ENCODE measurements at places on chromosomes 5 and 9.

DNA sequence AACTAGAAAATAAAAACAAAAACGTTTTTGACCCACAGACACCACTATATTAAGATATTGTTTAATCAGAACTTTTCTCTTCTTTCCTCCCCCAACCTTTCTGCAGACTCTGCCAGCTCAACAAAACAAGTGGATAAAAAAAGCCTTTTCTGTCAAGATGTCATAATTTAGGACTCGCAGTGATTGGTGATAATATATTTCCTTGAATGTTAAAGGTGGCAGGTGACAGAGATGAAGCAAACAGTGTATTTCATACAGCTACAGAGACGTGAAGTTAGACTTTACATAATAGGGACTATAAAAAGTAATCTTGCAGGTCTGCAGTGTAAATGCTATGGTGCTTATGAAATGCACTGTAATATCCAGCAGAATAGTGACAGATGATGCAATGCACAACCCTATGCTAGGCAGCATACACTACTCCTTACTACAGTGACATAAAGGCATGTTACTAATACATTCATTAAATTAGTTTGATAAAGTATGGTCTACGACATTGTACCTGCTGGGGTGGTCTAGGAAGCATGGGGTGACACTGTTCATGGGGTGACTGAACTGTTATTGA lies 326.7 kb upstream of the GRAMD2B start:
- DNase-seq: no peak

DNA sequence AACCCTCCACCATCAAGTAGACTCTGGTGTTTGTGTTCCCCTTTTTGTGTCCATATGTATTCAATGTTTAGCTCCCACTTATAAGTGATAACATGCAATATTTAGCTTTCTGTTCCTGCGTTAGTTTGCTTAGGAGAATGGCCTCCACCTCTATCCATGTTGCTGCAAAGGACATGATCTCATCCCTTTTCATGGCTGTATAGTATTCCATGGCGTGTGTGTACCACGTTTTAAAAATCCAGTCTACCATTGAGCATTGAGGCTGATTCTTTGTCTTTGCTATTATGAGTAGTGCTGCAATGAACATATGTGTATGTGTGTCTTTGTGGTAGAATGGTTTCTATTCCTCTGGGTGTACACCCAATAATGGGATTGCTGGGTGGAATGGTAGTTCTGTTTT lies 140.1 kb downstream of the BASP1 start:
- DNase-seq: no peak

GRCh38 chr9:107504585-107505455 lies 15.3 kb upstream of the KLF4 start:
- no peak for DNase-seq

DNA sequence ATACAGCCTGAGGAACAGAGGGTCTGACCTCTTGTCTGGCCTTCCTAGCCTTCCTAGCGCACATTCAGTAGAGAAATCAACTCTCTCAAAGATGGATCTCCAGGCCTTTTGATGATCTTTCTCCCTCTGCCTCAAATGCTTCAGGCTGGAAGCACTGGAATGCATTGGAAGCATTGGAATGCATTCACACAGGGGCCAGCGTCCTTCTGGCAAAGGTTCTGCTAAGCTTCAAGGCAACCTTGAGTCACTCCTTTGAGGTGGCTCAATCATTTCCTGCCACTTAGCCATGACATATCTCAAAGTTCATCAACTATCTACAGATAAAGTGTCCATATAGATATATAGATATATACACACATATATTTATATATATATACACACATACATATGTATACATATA lies 42.9 kb downstream of the OR2K2 start:
- no peak for DNase-seq

DNA sequence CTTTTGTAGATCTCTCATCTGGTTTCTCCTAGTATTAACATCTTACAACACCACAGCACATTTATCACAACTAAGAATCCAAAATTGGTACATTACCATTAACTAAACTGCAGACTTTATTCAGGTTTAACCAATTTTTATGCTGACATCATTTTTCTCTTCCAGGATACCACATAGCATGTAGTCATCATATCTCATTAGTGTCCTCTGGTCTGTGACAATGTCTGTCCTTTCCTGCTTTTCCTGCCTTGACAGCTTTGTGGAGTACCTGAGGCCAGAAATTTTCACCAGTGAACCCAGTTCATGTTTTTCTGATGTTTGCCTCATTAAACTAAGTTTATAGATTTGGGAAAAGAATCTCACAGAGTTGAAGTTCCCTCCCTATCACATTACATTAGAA lies 294.7 kb upstream of the TNC start:
- no peak for DNase-seq

GRCh38 chr5:64914396-64914795 lies 145.7 kb downstream of the CWC27 start:
- DNase-seq: no peak

- DNase-seq: no peak
Measured at GRCh38 chr9:129285979-129286772, 108.1 kb upstream of the IER5L start.

DNA sequence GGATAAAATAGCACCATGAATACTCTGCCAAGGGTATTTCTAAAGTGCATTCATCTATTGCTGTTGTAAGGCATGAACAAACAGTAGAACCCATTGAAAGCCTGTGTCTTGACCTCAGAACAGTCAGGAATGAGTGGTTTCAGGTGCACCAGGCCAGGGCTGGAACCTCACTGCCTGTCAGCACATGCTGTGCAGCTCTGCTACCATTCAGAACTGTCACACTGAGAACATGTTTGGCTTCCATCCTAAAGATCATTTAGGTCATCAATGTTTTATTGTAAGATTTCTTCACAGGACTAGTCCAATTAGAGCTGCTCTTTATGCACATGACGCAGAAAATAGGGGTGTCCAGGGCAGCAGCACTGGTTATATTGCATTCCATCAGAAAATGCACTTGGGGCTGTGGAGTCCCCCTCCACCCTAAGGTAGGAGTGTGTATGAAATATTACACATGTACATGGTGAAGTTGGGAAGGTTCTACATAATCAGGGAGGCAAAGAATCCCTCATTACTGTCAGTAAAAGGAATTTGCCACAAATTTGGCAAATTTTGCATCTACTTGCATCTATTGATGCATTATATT lies 408.0 kb downstream of the CTNND2 start:
- no peak for DNase-seq

- DNase-seq: no peak
Measured at GRCh38 chr9:124886866-124887492, 25.0 kb downstream of the ARPC5L start.

GRCh38 chr9:135971111-135971766 lies 10.1 kb upstream of the UBAC1 start:
- no peak for DNase-seq

- DNase-seq: no peak
Measured at GRCh38 chr9:136844761-136845464, 2.6 kb downstream of the AJM1 start.

GRCh38 chr5:77204967-77205366 lies 5.5 kb upstream of the PDE8B start:
- DNase-seq: no peak

DNA sequence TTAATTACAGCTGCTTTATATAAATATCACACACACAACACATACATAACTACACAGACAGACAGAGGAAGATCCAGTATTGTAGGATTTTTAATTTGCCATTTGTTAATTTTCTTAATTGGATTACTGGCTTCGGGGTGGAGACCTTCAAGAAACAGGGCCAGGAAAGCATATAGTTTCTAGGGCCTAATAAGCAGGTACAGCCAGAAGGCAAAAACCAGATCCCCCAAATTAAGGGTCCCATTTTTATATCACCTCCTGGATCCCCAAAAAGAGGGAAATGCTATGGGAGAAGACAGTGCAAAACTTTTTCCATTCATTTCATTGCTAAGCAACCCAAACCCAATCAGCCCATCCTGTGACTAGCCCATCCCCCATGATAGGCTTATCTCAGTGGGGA lies 373.3 kb upstream of the FAM174A start:
- DNase-seq: no peak

DNA sequence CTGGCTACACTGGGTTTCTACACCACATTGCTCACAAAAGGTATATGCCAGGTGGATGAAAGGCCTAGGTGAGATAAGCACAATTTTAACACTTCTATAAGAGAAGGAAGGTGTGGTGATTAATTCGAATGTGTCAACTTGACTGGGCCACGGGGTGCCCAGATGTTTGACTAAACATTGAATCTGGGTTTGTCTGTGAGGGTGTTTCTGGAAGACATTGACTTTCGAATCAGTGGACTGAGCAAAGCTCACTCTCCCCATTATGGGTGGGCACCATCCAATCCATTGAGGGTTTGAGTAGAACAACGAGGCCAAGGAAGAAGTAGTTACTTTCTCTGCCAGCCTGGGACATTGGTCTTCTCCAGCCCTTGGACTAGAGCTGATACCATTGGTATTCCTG lies 78.2 kb upstream of the COL5A1 start:
- no peak for DNase-seq

GRCh38 chr5:62283861-62284260 lies 22.1 kb upstream of the KIF2A start:
- no peak for DNase-seq

- DNase-seq: no peak
Measured at GRCh38 chr5:18314192-18314778, 680.0 kb downstream of the TAF11L14 start.

DNA sequence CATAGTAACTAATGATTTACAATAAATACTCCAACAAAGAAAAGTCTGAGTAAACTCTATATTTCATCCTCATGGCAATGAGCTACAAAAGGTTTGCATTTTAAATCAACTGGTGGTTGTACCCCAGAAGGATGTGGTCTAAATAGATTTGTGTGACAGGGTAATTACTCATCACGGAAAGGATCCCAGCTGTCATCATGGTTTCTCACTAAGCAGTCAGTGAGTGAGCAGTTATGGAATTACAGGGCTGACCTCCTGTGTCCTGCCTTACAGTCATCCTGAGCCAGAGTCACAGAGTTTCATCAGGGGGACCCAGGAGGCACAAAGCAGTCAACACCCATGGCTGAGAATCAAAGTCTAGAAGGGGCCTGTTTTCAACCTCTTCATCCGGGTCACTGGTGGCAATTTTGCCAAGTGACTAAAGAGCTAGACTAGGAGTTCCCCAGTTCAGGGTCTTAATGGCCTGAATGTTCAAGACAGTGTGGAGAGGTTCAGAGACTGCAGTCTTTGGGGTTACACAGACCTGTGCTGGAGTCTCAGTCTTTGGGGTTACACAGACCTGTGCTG lies 210.7 kb upstream of the SLC24A2 start:
- DNase-seq: no peak

DNA sequence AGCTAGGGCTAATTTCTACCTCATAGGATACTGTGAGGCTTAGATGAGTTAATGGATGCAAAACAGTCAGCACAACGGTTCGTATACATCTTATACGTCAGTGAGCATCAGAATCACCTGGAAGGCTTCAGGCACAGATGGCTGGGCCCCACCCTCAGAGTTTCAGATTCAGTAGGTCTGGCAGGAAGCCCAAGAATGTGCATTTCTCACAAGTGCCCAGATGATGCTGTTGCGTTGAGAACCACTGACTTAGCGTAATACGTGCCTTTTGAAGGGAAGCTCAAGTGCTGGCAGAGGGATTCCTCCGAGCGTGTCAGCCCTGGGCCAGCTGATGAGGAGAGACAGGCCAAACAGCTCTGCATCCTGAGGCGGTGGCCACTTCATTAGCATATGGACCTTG lies 117.1 kb upstream of the WWC1 start:
- DNase-seq: no peak

GRCh38 chr5:135307143-135307903 lies 91.7 kb downstream of the MACROH2A1 start:
- no peak for DNase-seq

DNA sequence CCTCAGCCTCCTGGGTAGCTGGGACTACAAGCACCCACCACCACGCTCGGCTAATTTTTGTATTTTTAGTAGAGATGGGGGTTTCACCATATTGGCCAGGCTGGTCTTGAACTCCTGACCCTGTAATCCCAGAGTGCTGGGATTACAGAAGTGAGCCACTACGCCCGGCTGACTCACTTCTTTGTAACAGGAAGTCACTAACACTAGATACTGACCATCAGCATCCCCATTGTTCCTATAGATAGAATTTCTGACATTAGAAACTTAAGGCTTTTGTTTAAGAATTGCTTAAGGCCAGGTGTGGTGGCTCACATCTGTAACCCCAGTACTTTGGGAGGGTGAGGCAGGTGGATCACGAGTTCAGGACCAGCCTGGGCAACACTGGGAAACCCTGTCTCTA lies 42.2 kb downstream of the LEAP2 start:
- no peak for DNase-seq

- DNase-seq: no peak
Measured at GRCh38 chr5:141508798-141509611, 20.1 kb downstream of the PCDHGC5 start.

DNA sequence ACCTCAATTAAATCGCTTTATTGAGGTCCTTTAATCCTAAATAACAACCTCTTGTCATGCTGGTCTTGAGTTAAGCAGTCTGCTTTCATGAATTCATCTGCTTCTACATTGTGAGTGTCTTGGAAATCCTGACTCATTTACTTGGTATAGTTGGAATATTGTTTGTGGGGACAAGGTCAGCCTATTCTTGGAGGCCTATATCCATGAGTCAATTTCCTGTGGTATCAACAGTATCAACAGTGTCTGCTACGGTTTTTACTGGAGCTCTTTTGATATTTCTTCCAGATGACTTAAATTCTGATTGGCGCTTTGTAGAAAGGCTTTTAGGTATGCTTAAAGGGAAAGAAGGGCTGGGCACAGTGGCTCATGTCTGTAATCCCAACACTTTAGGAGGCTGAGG lies 71.2 kb upstream of the PARP8 start:
- DNase-seq: no peak

DNA sequence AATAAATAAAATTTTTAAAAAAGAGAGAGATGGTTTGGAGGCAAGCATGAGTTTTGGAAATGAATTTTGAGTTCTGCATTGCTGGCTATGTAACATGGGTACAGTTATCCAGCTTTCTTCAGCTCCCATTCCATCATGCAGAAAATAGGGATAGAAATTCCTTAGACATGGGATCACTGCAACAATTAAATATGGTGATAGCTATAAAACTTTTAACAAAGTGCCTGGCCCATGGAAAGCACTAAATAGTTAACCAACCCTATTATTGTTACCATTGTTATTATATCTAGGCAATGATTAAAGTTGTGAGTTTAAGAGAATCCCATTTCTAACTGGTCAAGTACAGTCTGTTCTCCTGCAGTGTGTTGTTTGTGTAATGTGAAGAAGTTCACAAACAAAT lies 115.4 kb upstream of the GAS1 start:
- no peak for DNase-seq

GRCh38 chr9:70165006-70165602 lies 93.7 kb upstream of the SMC5 start:
- no peak for DNase-seq

DNA sequence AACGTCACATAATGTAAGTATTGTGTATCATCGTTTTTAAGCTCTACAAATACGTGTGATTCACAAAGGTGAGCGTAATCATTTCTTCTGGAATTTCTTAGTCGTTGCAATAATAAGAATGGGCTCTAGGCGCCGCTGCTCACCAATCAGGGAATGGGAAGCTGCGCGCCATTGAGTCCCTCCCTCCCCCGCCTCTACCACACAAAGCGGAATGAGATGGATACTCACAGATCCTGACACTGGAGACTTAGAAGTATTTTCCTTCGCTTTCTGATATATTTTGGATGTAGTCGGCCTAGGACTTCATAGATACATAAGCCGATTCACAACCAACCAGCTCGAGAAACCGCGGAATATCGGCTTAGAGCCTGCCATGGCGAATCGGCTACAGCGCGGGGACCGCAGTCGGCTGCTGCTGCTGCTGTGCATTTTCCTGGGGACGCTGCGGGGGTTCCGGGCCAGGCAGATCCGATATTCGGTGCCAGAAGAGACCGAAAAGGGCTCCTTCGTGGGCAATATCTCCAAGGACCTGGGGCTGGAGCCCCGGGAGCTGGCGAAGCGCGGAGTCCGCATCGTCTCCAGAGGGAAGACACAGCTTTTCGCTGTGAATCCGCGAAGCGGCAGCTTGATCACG lies at the start of gene PCDHGA11:
PCDHGA11 (plus strand) TSS at position 197 of the 634 bp plus-strand sequence; CDS start at position 374, 177 bp downstream.
- DNase-seq: no peak

Measured in activated CD8-positive, alpha-beta memory T cell treated with anti-CD3 and anti-CD28 coated beads for 1 hour (primary cell).